ENCODE measurements at places on chromosomes 7 and 10.

GRCh38 chr10:50739618-50740292, at the start of gene ASAH2B:
ASAH2B (plus strand) TSS chr10:50739936; CDS start chr10:50745131, 5,195 bp downstream.
- no peak for DNase-seq

DNA sequence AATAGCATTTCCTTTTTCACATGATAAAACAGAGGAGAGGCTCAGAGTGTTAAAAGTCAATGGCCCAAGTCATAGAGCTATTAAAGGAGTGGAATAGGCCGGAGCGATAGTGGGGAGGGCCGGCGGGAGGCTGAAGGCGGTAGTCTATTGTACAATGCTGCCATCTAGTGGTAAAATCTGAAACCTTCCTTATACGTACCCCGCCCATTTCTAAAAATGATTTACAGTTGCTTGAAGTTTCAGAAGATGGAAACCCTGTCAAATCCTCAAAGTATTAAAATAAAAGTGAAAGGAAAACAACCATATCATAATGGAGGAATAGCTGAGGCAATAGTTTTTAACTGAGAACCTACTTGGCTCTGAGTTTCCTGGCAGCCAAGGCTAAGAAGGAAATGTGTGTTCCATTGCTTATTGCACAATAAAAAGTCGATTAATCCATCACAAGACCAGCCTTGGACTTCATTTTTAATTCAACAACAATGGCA, 209.1 kb downstream of the CCSER2 start:
- no peak for DNase-seq

DNA sequence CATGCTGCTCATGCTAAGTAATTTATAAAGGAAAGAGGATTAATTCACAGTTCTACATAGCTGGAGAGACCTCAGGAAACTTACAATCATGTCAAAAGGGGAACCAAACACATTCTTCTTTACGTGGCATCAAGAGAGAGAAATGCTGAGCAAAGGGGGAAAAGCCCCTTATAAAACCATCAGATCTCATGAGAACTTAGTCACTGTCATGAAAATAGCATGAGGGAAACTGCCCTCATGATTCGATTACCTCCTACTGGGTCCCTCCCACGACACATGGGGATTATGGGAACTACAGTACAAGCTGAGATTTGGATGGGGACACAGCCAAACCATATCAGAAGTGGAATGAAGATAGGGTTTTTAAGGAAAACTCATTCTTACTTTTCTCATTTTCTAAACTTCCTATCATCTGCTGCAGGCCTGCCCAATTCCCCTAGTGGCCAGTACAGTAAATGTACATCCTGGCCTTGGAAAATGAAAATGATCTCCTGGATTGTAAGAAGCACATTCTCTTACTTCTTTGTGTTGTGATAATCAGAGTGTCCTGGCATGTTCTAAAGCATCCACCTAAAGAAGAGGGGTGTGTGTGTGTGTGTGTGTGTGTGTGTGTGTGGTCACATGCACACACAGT, 421.5 kb downstream of the LRMDA start:
- no peak for DNase-seq

DNA sequence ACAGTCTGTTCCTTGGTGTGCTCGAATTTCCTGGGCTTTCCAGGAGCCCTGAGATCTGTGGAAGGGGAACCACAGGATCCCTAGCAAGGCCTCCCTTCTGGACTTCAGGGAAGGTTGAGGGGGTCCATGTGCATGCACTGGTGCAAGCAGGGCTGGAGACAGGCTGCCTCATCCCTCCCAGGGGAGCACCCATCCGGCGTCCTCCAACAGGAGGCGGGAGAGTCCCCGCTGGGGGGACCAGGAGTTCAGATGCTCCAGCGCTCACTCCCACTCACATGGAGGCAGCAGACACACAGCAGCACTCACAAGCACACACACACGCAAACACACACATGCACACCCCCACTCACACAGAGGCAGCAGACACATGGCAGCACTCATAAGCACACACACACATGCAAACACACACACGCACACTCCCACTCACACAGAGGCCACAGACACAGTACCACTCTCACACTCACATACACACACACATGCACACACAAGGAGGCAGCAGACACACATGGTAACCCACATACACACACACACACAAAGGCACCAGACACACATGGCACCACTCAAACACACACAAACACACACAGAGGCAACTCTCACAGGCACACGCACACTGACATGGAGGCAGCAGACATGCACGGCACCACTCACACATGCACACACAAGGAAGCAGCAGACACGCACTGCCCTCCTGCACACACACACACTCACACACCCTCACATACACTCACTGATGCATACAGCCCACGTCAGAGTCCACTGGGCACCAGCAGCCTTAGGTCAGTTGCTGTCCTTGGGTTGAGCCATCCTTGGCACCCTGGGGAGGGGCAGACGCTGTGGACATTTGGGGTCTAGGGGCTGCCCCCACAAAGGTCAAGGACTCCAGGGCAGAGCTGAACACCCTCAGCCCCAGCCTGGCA, 247.0 kb upstream of the PPP2R2D start:
- DNase-seq = no peak

DNA sequence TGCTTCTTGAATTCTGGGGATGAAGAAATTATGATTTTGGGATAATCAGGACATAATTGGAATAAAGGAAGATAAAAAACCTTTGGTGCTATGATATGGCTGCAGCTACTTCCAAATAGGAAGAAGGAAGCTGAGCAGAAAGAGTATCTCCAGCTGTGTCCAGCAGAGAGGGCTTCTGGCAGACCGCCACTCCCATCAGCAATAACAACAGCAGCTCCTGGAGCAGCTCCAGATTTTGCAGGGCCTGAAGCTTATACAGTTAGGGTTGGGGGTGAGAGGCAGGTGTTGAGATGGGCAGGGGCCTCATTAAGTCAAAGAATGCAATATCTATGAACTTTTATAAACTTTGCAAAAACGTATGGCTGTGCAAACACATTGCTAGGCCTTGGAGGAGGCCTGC, 62.3 kb downstream of the C10orf120 start:
- no peak for DNase-seq

DNA sequence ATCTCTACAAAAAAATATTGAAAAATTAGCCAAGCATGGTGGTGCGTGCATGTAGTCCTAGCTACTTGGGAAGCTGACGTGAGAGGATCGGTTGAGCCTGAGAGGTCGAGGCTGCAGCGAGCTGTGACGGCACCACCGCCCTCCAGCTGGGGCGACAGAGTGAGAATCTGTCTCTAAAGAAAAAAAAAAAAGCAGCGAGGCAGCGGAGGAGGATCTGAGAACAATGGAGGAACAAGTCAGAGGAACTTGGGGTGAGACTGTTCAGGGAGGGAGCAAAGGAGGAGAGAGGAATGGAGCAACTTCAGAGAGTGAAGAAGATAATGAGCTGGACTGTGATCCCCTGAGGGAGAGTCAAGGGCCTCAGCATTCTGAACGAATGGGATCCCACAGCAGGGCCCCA, 85.4 kb downstream of the MKX start:
- DNase-seq = no peak

DNA sequence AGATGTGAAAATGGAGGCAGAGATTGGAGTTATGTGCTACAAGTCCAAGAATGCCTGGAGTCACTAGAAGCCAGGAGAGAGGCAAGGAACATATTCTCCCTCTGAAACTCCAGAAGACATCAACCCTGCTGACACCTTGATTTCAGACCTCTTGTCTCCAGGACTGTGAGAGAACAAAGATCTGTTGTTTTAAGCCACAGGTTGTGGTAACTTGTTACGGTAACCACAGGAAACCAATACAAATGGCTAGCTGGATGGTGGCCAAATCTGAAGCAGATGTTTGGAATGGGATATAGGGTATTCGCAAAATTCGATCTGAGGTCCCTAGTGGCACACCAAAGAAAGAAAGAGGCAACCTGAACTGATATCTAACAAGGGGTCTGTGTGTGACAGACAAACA, 129.0 kb downstream of the HERPUD2 start:
- no peak for DNase-seq

DNA sequence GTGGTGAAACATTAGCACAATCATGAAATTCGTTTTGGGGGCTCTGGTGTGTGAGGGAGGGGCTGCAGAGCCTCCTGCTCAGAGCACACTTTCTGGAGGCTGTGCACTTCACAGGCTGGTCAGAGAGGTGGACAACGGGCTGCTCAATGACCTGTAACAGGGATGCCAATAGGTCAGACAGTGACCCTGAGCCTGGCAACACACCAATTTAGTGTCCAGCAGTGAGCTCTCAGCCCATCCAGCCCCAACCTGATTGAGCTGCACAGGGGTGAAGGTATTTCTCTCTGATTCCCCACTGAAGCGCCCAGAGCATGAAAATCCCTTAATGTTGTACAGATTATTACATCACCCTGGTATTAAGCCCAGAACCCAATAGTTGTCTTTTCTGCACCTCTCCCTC, 191.3 kb upstream of the ZNF32 start:
- no peak for DNase-seq

GRCh38 chr10:110919349-110919931, at the start of gene SHOC2:
SHOC2 (plus strand) TSS chr10:110919604; CDS start chr10:110964359, 44,755 bp downstream.
- DNase-seq = no peak
